NCI-H1930 (cell line): ENCODE measurements at places on chromosomes 3 and 15.

- DNase-seq: no peak
These were observed 439.3 kb upstream of the ARPP21 start for GRCh38 chr3:35200056-35200455.

DNA sequence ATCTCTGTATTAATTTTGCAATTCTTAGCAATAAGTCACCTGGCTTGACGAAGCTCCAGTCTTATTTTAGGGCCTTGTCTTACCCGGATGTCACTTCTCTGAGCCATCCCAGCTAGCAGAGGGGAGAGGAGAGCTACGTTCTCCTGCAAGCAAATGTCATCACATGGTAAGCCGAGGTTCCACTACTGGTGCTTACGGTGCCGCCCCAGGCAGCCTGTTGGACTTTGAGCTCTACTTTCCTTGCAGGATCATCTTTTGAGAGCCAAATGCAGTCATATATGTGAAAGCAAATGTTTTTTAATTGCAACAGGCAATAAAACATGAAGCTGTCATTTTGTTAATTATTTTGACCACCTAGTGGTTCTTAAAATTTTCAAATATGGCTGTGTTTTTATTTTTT lies 140.9 kb downstream of the FAM43A start:
- DNase-seq: no peak

DNA sequence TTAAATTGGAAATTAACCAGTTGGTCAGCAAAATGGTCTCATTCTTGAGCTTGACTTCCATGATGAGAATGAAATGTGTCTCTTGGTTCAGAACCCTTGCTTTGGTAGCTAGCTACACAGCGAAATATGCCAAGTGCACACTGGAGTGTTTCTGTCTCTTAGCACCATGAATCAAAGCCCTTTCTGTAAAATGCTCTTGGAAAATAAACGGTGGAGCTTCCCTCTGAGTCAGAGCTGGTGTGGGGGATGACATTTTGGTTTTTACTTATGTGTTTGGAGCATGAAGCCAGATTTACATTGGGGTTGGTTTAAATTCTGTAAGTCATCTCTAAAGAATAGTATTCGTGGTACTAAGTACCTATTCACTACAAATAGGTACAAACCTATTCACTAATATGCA lies 85.1 kb upstream of the NANOGP8 start:
- DNase-seq: no peak

GRCh38 chr3:197749315-197749600 lies 425 bp upstream of the FYTTD1 start:
- DNase-seq: no peak

DNA sequence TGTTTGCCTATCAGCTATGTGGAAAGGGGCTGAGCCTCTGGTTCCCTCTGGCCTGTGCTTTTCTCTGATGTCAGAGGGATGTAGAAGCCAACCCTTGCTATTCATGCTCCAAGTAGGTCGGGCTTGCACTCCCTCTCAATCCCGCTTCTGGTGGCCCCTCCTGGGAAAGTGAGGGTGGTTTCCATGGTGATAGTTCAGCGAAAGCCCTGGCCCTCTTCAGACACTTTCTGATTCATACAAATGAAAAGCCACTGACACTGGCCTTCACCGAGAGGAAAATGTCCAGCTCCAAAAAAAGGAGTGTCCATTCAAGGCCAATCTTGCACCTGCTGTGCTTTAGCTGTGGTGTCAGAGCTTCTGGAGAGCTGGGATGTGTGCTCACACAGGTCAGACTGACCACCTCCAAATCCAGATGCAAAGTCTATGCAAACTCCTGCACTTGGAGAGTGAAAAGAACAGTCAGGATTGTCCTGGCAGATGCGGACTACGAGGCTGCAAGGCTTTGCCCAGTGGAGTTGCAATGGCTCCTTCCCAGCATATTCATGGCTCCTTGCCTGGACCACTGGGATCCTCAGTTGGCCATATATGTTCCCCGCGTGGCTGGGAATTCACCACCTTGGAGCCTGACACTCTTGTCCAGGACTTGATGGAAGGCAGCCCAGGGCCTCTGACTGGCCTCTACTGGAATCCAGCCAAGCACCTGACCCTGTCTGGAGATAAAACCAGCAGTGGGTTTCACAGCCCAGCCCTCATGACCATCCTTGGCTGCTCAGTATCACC lies 96.6 kb downstream of the CEMIP start:
- DNase-seq: no peak

DNA sequence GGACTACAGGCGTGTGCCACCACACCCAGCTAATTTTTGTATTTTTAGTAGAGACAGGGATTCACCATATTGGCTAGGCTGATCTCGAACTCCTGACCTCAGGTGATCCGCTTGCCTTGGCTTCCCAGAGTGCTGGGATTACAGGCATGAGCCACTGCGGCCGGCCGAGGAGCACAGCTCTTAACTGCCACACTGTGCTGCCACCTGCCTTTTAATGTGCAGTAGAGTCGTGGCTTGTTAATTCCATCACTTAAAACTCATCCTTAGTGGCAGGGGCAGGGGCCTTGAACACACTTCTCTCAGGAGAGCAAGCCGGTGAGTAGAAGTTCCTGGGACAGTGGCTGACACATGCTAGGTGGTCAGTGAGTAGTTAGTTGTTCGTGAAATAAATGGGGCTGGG lies 12.5 kb downstream of the ABCF3 start:
- DNase-seq: no peak
